ENCODE measurements at places on chromosomes 3 and 15.

- no peak for DNase-seq
These were observed 3.2 kb downstream of the CTDSPL start for GRCh38 chr3:37864904-37865303.

DNA sequence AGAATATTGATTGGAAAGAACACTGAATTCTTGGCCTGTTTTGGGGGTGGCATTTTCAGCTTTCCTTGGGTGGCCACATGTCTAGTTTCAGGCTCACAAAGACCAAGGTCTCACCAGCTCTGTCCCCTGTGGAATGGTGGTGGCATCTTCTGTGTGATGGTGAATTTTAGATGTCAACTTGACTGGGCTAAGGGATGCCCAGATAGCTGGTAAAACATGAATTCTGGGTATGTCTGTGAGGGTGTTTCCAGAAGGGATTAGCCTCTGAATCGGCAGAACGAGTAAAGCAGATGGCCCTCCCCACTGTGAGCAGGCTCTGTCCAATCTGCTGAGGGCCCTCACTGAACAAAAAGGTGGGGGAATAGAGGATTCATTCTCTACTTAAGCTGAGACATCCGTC lies 34.4 kb upstream of the MYZAP start:
- no peak for DNase-seq

DNA sequence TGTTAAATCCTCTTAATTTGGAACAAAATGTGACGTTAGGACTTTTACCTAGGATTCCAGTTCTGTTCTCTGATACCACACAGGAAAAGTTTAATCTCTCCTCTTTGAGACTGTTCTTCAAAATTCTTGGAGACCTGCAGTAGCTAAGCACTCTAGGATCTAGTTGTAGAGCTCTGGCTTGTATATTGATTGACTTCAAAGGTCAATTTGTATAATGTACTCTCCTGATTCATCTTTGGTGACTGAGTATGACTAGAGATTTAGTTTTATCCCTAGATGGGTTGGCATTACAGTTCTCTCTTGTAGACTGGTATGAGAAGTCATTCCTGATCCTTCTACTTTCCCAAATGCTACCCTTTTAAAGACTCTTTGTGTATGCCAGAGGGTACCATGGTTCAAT lies 168.4 kb upstream of the TPRG1 start:
- no peak for DNase-seq

DNA sequence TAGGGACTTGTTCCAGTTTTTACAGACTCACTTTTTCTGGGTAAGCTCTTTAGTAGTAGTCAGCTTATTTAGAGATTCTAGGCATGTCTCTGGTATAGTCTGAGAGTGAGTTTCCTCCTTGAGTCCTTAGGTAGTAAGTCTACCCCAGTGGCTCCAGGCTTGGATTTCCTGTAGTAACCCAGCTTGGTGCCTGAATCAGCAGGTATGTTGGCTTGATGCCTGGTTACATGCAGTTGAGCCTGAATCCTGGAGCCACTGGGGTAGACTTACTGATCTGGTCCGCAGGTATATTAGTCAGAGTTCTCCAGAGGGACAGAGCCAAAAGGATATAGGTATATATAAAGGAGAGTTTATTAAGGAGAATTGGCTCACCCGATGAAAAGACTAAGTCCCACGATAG lies 85.8 kb upstream of the RBMS3 start:
- DNase-seq: no peak

GRCh38 chr15:31385736-31386135 lies 59.1 kb downstream of the KLF13 start:
- DNase-seq: no peak

Data from SW 1271 (cell line).